ENCODE measurements at places on chromosomes 4 and X.

- DNase-seq: no peak
Measured at GRCh38 chrX:21926116-21926515, 14.4 kb upstream of the SMS start.

GRCh38 chrX:39874202-39874816 is 223.4 kb downstream of the BCOR start:
- DNase-seq: peak; percentile 11

DNA sequence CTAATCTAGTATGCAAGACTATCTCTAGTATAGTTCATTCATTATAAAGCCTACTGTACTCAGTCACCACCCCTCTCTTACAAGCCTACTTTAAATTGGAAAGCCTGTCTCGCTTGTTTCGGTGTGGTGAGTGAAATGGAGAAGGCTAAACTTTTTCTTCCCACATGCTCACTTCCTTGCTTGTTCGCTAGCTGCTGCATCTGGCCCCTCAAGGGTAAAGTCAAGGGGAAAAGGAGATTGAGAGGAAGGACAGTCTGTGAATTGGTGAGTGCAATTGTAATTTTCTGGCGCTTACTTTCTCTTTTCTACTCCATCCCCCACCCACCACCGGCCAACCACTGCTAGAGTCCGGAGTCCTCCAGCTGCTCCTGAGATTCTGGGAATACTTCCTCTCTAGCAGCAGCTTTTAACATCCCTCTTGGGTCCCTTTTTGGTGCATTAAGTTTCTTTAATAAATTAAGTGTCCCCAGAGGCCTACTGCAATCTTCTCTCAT is 12.1 kb upstream of the ARAP2 start:
- no peak for DNase-seq

DNA sequence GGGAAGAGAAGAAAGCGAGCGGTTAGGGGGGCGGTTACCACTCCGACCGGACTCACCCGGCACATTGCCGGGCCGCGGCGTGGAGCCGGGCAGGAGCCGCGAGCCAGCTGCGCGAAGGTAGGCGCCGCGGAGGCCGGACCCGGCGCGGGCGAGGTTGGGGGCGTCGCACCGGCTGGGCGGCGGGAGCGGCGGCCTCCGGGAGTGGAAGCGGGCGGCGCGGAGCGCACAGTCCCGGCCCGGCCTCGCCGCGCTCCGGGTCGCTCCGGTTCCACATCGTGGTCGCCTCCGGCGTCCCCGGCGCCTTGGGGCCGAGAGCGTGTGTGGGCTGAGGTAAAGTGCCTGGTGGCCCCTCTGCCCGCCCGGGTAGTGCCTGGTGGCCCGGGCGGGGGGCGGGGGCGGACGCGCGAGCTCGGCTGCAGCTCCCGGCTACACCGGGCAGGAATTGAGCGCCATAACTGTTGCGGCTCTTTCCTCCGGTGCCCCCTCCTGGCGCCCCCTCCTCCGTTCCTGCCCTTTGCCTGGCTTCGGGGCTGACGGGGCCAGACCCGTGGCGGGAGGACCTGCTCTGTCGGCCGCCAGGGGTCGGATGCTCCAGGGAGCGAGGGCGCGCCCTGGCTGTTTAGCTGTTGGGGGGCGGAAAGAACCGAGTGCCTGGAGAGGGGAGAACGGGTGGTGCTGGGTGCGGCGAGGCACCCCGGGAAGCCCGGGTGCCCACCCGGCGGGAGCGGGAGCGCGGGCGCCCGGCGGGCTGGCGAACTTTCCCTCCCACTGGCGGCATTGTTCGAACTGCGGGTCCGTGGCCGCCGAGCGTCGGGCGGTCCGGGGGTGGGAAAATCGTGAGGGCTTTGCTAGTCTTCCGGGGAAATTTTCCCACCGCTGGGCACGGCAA is 626 bp downstream of the JADE3 start:
- no peak for DNase-seq

GRCh38 chr4:52783069-52783468 is 31.8 kb upstream of the ERVMER34-1 start:
- no peak for DNase-seq

- no peak for DNase-seq
Measured at GRCh38 chrX:110341189-110342035, 17.2 kb upstream of the RTL9 start.

DNA sequence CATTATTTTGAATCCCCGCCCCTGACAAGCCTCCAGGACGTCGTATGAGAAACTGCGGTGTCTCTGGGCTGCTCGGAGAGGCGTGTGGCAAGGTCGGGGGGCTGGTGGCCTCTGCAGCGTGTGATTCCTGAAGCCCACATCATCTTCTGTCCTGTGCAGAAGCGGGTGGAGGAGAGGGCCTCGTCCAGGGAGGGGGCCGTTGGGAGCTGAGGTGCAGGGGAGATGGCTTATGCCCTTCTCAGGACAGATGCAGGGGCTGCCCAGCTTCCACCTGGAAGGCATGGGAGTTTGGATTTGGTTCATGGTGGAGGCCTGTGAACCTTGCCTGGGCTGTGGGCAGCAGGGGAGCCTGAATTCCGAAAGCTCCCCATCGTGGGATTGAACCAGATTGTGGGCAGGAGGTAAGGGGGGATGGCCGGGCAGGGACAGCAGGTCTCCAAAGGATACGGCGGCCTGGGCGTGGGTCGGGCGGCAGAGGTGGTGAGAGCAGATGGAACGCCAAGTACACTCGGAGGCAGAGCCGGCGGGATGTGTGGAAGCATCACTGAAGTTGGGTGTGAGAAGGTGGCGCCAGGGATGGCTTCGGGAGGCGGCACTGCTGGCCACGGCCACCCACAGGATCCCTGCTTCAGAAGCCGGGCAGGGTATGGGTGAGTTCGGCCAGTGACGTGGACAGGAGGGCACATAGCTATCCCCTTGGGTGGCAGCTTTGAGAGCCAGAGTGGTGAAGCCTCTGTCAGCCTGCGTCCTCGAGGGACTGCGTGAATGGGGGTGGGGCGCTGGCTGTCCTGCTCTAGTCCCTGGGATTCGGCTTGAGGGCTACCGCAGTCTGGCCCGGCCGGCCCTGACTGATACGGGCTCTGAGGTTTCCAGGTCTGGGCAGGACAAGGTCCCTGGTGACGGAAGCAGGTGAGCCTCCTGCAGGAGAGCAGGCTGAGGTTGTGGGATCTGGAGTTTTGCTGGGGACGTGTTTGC is 76.3 kb upstream of the ADRA2C start:
- DNase-seq: no peak

- DNase-seq: no peak
Measured at GRCh38 chr4:630656-631055, 5.3 kb downstream of the PDE6B start.

DNA sequence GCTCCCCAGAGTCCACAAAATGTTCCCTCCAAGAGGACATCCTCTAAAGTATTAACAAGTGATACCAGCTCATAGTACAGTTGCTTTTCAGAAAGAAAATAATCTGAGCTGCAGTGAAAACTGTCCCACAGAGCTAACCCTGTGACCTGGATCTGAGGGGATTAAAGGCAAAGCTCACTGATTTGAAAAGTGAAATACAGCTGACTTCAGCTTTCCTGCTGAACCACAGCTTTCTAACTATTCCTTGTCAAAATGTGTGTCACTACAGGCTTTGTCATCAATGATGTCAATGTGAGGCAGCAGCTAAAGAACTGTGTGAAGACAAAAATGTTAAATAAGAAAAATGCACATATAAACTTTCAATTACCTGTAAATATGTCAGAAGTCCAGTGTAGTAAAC is 36.9 kb downstream of the DCHS2 start:
- DNase-seq: no peak

GRCh38 chr4:123783151-123783790 is 386.7 kb downstream of the SPRY1 start:
- no peak for DNase-seq

DNA sequence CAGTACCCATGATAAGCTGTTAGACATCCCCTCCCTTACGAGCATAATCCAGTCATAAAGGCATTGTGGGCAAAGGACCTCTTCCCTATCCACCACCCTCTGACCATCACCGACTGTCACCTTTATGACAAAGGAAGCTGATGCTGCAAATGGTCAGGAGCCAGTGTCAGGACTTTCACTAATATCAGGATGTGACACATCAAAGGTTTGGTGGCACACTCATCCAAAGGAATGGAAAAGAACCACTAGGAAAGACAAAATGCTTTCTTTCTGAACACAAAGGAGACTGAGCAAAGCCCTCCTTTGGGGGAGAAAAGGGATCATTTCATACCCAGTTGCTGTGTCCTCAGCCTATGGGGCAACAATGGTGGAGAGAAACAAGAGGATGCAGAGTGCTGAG is 66.9 kb upstream of the PROM1 start:
- DNase-seq: no peak

DNA sequence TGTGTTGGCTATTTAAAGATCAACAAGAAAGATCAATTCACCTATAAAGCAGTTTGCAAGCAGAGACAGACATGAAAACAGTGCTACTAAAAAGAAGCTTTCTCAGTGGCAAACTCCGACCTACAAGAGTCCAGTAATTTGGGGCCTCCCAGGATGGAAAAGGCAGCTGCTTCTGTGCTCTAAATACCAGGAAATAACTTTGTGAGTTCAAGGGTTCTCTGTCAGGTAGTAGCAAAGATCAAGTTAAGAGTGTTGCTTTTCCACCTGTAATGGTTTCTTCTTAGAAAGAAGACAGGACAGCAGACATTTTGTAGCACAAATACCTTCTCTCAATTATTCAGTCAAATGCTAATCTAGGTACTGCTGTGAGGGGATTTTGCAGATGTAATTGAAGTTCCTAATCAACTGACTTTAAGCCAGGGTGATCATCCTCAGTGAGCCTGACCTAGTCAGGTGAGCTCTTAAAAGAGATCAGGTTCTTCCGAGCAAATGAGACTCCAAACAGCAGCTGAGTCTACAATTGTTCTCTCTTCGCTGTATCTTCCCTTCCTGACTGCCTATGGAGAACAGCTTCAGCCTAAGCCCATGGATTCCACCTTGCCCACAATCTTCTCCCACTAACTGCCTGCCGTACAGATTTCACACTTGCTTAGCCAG is 13.5 kb downstream of the ANKRD17 start:
- no peak for DNase-seq

DNA sequence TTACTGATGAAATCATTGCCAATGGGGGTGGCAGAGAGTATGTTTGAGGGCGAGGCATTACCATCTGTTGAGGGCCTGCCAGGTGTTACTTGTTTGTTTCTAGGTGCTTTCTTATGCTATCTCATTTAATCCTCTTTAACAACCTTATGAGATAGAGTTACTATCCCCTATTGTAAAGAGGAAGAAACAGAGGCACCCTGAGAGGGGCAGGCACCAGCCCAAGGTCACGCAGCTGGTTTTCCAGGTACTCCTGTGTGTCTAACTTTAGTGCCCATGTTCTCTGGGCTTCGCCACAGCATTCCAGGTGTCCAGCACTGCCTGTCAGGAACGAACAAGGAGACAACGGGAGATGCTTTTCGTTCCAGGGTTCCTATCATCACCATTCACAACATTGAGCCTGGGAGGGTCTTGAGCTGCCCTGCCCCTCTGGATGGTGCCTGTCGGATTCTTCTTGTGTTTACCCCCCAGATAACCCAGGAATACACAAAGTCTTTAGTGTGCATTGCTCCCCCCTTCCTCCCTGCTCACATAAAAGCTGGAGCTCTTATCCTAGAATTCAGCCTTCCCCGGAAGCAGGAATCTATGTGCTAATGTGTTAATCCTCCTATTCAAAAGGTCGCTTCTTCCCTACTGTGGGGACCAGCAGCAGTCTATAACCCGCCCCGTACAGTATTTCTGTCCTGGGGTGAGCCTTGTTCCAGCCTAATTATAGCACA is 24.9 kb upstream of the GPC4 start:
- no peak for DNase-seq

GRCh38 chrX:109357706-109358105 is 124.2 kb downstream of the GUCY2F start:
- DNase-seq: no peak

DNA sequence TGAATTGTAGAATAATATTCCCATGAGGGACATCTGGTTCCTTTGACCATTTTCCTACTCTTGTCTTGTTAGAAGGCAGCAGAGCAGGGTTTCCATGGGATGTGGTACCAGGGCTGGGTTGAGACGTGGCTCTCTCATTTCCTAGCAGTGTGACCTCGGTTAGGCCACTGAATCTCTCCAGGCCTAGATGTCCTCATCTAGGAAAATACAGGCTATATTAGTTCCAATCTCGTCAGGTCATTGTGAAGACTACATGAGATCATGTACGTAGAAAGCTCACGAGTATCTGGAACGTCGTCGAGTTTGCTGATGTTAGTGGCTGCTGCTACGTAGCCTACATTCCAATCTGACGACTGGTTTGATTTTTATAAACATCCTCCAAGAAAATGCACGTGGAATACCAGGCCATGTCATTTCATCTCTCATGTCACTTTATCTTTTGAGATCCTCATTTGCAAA is 278.2 kb upstream of the GATB start:
- no peak for DNase-seq

- DNase-seq: no peak
Measured at GRCh38 chr4:100169491-100170485, 20.5 kb downstream of the DDIT4L start.

GRCh38 chr4:135201081-135201480 is 999.5 kb upstream of the PABPC4L start:
- no peak for DNase-seq

DNA sequence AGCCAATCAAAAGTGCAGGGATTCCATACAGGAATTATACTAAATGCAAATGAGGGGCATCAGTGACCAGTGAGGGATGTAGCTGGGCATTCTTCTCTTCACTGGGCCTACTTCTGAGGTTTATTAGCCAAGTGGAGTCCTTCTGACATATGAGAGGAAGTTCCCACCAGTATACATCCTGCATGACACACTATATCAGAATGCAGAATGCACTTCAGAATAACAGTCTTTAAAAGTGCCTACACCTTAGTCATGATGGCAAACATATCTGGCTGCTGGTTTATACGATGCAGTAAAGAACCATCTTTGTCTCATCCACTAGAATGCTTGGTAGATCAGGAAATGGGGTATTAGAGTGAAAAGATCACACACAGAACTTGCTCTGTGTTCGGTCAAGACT is 180.3 kb upstream of the PPARGC1A start:
- DNase-seq: no peak

GRCh38 chr4:73013310-73013709 is 56.2 kb downstream of the COX18 start:
- DNase-seq: no peak

DNA sequence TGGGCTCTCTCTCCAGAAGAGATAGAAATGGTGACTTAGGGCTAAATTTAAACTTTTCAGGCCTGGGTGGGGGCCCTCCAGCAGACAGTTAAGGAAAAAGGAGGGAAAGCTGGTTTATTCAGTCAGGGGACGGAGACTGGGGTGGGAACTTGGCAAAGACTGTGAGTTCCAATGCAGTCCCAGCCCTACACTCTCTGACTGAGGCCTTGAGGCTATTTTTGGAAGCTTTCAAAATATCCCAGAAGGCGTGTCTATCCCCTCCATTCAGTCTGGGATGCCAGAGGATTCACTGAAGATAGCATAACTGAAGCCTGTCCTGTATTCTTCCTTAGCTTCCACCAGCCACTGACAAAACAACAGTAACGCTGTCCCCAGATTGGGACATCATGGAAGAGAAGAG is 32.1 kb upstream of the MSN start:
- no peak for DNase-seq

- DNase-seq: no peak
Measured at GRCh38 chrX:47234583-47234982, 1.8 kb downstream of the USP11 start.

- DNase-seq: no peak
Measured at GRCh38 chrX:140766024-140766611, 56.6 kb downstream of the LINC00632 start.
